ENCODE measurements at places on chromosomes 11 and 22. TPM values are rescaled to one million over a fixed set of nuclear protein-coding genes. Genes with fewer than 3 reads are reported as not detected.

- DNase-seq, result no peak
Observed at GRCh38 chr11:127334466-127334865, 333.9 kb upstream of the KIRREL3 start.

- DNase-seq, result no peak
Observed at GRCh38 chr22:42299586-42300258, 29.3 kb upstream of the TCF20 start.

DNA sequence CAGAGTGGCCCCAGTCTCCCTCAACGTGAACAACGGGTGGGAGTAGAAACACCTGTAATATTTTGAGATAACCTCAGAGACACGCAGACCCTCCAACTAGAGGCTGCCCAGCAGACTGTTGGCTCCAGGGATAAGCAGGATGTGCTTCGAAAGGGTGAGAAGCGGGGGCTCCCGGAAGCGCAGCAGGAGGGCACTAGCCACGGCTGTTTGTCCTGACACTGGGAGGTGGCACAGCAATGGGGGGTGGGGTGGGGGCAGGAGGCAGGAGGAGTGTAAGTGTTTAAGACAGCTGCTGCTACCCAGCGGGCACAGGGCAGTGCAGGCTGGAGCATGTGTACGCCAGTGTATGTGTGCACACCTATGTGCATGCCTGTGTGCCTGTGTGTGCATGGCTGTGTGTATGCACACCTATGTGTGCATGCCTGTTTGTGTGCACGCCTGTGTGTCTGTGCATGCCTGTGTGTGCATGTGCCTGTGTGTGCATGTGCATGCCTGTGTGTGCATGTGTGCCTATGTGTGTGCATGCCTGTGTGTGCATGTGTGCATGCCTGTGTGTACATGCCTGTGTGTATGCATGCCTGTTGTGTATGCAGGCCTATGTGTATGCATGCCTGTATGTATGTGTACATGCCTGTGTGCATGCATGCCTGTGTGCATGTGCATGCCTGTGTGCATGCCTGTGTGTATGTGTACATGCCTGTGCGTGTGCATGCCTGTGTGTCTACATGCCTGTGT is 154.7 kb downstream of the SHANK2 start:
- peak; percentile 44 for DNase-seq

DNA sequence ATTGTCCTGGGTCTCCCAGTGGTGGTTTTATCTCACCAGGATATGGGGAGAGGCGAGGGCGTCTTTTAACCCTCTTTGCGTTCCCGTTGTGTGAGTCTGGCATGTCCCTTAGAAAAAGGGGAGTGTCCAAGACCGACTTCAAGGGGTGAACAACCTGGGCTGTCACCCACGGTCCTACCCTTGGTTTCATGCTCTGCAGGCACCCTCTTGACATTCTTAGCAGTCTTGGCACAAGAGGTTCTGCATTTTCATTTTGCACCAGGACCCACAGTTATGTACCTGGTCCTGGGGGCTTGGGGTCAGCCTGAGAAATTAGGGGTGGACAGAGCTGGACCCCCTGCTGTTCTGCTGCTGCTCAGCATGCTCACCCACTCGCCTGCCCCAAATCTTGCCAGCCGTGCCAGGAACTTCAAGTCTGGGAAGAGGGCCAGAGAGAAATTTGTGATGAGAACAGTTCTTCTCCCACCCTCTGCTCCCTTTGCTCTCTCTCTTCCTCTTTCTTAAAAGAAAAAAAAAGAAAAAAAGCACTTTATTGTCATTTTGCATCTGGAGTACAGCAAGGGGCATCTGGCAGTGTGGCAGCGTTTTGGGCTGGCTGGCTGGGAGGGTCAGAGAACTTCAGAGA is 471.2 kb downstream of the MIAT start:
- no peak for DNase-seq

- DNase-seq, result peak; percentile 53
Observed at GRCh38 chr22:18035751-18036150, 11.4 kb upstream of the MICAL3 start.

DNA sequence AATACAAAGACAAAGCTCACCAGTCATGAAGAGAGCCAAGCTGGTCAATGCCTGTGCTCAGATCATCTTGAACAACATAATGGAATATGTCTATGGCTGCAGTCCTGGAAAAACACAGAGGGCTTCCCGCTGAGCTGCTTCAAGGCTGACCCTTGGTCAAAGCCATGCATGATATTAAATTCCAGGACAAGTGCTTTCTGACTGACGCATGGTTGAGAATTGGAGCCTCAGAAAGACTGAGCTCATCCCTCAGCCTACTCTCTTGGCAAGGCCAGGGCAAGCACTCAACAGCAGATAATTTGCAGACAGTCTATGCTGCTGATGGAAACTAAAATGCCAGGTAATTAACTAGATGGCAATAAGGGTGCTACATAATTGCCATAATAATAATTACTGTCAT is 89.2 kb downstream of the GALNT18 start:
- no peak for DNase-seq

DNA sequence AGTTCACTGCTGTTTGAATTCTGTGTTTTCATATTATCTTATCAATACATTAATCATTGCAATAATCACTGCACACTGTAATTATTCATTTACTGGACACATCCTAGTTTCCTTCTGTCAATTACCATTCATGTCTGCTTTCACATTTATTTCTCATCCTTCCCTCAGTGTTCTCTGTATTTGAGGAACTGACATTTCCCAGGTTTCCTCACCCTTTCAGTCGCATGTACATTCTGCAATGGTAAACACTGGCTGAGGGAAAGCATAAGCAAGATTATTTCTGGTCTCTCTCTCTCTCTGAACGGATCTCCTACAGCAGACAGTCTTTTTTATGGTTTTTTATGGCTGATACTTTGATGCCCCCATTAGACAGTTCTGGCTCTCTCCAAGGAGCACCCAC is 4.2 kb upstream of the HBD start:
- DNase-seq, result no peak

GRCh38 chr22:21014726-21015465 is at the start of gene P2RX6:
Gene P2RX6 (plus strand): TSS chr22:21015165. CDS start chr22:21015175, 10 bp downstream.
- peak; percentile 79 for DNase-seq

- no peak for DNase-seq
Observed at GRCh38 chr11:46291441-46292150, 14.1 kb downstream of the CREB3L1 start.

GRCh38 chr11:122149202-122149601 is 33.2 kb upstream of the BLID start:
- DNase-seq, result no peak

- no peak for DNase-seq
Observed at GRCh38 chr22:26619510-26619909, 1.7 kb upstream of the CRYBB1 start.

- DNase-seq, result no peak
Observed at GRCh38 chr11:47509077-47509536, 43.8 kb downstream of the CELF1 start.

DNA sequence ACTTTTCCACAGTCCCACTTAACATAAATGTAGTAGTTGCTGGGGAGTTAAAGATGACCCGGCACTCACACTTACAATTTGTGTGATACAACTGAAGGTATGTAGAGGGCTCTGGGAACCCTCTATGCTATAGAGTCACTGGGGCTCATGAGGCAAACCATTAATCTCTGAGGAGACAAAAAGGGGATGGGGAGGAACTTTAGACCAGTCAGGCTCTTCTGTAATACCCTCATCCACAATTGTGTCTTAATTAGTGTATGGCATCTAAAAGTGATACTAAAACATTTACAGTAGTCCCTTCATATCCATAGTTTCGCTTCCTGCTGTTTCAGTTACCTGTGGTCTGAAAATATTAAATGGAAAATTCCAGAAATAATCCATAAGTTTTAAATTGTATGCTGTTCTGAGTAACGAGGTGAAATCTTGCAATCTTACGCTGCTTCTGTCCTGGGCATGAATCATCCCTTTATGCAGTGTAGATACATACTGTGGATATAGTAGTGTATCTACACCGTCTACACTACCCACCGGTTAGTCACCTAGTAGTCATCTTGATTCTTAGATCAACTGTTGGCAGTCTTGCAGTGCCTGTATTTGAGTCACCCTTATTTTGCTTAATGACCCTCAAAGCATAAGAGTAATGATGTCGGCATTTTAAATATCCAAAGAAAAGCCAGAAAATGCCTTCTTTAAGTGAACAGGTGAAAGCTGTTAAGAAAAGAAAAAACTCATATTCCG is 12.2 kb downstream of the CBL start:
- DNase-seq, result no peak

DNA sequence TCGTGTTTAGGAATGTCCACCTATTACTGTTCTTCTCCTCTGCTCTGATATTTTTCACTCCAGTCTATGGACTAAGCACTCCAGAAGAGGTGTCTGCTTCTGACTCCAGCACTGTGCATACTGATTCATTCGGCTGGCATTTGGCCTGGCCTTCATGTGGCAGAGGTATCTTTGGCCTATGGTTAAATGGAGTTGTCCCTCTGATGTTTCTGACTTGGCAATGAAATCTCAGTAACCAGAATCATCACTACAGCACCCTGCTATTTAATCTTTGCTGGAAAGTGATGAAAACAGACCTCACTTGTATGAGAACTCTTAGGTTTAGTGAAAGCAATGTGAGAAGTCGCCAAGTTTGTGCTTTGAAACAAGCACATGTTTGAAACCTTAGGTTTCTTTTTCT is 155.2 kb downstream of the MAML2 start:
- no peak for DNase-seq

GRCh38 chr11:134486704-134487103 is 74.7 kb upstream of the B3GAT1 start:
- no peak for DNase-seq

DNA sequence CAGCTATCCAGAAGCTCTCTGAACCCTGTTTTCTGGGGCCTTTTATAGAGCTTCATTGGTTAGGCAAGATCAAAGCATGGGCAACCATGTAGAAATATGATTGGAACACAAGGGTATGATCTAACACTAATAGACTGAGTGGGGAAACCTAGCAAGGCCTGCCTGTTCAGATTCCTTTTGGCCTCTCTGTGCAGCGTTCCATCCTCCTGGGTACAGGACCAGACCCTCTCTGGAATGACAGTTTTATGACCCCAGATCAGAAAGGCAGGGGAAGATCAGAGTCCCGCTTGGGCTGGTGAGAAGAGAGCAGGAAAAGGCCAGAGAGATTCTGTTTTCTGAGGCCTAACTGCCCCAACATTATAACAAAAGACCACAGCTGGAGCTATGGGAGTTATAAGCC is 36.7 kb upstream of the VWA5A start:
- no peak for DNase-seq

DNA sequence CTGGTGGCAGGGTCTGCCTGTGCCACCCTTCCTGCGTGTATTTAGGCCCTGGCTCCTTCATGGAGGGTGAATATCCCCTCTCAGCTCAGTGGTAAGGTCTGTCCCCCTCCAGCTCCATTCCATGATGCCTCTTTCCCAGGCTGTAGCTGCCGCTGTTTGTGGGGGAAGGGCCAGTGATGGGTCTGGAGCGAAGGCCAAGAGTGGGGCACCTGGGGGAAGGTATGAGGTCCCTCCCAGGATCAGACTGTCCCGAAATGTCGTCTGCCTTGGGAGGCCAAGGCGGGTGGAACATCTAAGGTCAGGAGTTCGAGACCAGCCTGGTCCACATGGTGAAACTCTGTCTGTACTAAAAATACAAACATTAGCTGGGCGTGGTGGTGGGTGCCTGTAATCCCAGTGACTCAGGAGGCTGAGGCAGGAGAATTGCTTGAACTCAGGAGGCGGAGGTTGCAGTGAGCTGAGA is 1.1 kb downstream of the CD151 start:
- DNase-seq, result no peak

DNA sequence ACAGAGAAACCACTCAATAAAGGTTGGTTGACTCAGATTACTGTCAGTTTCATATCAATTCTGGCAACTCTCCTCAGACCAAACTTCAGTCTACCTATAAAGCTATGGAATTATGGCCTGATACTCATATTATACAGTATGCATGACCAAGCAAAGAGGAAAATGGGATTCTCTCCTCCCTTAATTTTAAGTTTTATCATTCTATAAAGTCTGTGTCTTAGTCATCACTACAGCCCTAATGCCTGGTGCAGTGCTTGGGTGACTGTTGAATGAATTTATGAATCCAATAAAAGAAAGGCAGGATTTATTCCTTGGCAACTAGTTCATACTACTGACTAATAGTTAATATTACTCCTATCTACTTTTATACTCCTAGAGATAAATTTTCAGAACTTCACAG is 37.6 kb upstream of the GRAMD1B start:
- no peak for DNase-seq

GRCh38 chr11:128804481-128804880 is 62.6 kb downstream of the KCNJ1 start:
- no peak for DNase-seq

GRCh38 chr11:102539567-102539966 is 9.0 kb upstream of the MMP7 start:
- DNase-seq, result no peak

DNA sequence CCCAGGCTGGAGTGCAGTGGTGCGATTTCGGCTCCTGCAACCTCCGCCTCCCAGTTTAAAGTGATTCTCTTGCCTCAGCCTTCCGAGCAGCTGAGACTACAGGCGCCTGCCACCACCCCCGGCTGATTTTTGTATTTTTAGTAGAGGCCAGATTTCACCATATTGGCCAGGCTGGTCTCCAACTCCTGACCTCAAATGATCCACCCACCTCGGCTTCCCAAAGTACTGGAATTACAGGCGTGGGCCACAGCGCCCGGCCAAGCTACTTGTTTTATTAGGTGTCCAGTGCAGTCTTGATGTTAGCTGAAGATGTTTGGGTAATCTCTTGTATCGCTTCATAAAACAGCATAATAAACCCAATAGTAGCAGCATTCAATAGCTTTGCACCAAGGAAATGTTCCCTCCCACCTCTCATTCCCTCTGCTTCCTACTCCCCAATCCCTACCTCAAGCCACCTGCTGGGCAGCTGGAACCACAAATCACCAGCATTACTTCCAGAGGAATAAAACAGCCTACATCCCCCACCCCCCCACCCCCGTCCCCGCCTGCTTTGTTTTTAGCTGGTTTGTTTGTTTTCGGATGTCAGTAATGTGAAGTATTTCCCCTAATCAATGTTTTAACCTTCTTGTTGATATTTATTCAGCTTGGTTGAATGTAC is 11.0 kb upstream of the GRIK4 start:
- no peak for DNase-seq

DNA sequence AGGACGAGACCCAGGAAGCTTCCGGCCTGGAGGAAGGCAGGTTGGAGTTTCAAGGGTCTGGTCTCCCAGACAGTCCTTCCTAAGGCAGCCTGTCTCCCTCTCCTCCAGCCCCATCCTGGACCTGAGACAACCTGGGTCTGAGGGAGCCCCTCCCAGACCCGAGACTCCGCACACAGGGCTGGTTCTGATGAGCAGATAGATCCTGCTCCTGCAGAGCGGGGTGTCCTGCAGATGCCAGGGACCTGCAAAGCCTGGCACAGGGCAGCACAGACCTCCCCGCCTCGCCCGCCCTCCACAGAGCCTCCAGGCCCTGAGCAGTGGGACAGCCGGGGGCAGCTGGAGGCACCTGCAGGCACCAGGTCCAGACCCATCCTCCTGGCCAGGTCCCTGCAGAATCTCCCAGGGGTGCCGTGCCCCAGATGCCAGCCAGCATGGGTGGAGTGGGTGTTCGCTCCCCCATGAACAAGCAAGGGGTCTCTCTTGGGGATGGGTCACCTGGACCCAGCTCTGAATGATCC is 7.8 kb downstream of the PIM3 start:
- peak; percentile 76 for DNase-seq

Gene RELT
- total RNA-seq, result 6.3 TPM

Gene CABP4
- 1.2 TPM for total RNA-seq

Gene ALX4
- not detected for total RNA-seq

Gene OR52N4
- total RNA-seq, result not detected

Gene C11orf87
- not detected for total RNA-seq

Gene KDELR3
- 14.5 TPM for total RNA-seq

Gene UBE4A
- 34.1 TPM for total RNA-seq

Gene TBX10
- not detected for total RNA-seq

Gene OR5T2
- not detected for total RNA-seq

Gene CSRP3
- total RNA-seq, result not detected

Gene LRRC74B
- total RNA-seq, result not detected

Gene CCDC116
- 0.23 TPM for total RNA-seq
